ENCODE measurements at places on chromosomes 7 and 10.

- no peak for DNase-seq
These were observed 19.3 kb downstream of the PPP2R2D start for GRCh38 chr10:131920151-131920550.

DNA sequence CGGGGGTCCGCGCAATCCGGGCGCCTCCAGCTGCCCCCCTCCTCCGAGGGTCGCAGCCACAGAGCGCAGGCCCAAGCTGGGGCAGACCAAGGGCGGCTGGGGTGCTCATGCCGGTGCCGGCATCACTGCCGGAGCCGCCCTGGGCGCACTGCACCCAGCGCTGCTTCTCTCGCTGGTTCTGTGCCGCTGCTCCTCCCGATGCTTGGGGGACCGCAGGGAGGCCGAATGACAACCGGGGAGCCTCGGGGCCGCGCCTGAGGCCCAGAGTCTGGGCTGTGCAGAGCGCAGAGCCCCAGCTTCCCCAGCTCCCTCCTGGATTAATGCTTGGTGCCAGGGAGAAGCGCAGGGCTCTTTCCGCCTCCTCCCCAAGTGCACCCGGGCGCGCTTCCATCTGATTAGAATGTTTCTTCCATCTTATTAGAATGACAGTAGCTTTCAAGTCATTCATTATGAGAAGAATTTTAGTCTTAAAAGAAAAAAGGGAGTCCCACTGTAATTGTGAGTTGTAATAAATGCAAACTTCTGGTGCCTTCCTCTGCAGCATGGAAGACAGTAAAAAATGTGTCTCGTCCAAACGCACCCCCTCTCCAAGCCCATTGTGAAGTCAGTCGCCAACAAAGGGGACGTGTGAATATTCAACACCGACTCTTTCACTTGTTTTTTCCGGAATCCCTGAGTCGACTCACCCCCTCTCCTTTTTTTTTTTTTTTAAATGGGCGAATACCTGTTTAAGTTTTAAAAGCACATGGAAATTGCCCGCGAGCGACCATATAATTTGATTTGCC, 19.5 kb upstream of the PTF1A start:
- DNase-seq, result no peak

GRCh38 chr7:151809146-151809863, 67.6 kb downstream of the PRKAG2 start:
- DNase-seq, result no peak

DNA sequence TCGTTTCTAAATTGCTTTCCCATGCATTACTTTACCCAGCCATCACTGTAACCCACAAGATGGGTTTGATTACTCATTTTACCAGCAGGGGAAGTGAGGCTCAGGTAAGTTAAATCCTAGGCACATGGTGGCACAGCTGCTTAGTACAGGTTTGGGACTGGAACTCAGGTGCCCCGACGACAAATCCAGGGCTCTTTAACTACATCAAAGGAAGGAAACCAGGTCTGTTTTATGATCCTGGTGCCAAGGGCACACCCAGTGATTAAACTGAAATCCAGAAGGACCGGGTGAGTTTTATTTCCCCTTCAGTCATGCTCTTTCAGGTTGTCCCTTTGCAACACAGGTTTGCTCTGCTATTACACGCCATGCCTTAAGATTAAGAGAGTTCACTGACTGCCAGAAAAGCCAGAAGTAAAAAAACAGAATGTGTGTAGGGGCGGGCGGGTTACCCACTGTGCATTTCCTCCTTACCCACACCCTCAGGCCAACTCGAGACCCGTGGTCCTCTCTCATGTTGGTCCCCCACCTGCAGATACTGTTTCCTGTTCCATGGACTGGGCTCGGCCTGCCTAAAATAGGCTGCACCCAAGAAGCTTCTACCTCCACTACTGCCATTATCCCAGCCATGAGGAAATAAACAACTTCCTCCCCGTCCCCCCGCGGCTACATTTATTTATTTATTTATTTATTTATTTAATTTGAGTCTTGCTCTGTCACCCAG, 55.1 kb upstream of the KDM7A start:
- DNase-seq, result no peak

GRCh38 chr7:130113887-130114286, 43.6 kb downstream of the KLHDC10 start:
- DNase-seq, result no peak

DNA sequence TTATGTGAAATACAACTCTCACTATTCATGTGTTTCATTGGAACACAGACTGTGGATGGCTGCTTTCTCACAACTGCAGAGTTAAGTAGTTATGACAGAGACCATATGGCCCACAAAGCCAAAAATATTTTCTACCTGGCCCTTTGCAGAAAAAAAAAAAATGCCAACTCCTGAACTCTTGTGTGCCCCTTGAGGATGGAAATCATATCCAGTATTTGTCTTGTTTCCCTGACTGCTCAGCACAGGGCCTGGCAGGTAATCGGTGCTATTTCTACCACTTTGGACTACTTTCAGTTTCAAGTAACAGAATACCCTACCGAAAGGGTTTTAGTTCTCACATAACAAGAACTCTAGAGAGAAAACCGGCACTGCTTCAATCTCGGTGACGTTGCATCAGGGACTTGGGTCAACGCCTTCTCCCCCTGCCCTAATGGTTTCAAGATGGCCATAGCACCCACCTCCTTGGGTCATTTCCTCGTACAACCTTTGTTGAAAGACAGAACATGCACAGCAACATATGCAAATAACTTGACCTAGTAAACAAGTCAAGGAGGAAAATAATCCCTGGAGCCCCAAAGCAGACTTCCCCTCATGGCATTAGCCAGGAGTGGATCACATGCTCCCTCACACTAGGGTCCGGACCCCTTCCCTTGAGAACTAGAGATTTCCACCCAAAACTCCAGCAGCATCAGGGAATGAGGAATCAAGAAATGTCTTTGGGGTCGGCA, 11.8 kb upstream of the GPNMB start:
- DNase-seq, result no peak

DNA sequence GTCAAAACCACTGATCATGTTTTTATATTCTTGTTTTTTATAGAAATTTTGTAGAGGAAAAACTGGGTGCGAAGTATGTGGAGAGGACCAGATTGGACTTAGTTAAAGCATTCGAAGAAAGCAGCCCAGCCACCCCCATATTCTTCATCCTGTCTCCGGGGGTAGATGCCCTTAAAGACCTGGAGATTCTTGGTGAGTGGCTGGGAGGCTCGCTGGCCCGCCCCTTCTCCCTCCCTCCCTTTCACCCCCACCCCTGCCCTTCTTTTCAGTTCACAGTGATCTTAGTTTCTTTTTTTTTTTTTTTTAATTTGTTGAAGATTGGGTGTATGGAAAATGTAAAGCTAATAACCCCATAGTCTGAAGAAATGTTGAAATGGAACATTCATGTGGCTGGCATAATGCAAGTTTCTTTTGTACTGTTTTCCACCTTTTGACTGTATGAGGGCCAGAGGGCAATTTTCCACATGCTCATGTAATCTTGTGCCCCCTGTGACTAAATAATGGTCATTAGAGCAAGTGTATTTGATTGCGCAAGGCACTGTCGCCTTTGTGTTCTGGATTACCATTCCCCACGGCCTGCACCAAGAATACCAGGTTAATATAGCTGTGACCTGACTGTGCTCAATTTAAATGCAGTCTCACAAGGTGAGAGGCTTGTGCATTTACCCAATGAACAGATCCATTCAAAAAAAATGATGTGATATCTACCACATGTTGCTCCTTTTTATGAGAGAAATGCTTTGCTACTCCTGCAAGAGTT, 77.7 kb downstream of the CDCA7L start:
- DNase-seq, result no peak

GRCh38 chr7:39414224-39415035, 151.8 kb upstream of the YAE1 start:
- DNase-seq, result no peak

DNA sequence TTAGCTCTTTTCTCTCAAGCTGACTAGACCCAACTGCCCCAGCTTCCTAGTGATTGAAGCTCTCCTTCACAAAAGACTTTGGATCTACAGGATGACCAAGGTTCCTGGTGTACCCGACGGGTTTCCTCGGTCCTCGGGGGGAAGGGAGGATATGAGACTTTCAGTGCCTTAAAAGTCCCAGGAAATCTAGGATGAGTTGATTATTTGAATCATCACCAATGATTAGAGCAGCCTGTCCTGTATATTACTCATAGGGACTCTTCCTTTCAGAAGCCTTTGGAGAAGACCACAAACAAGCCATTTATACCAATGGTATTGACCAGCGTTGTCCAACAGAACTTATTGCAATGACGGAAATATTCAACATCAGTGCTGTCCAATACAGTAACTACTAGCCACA, 6.1 kb upstream of the ACTA2 start:
- DNase-seq, result no peak

DNA sequence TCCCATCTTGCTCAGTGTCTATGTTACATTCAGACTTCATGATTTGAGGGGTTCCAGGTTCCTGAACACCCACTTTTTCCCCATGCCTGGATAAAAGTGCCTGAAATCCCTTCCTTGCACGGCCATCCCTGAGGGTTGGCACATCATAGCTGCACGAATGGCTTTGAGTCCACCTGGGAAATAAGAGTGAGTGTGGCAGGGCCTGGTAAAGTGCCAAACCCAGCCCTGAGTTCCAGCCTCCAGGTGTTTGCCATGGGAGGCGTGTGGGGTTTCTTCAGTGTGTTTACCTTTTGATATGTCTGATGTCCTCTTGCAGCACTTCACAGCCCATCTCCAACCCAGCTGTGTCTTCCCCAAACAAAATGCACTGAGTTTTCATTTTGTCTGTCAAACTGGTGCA, 145.7 kb downstream of the PAXIP1 start:
- DNase-seq, result no peak

DNA sequence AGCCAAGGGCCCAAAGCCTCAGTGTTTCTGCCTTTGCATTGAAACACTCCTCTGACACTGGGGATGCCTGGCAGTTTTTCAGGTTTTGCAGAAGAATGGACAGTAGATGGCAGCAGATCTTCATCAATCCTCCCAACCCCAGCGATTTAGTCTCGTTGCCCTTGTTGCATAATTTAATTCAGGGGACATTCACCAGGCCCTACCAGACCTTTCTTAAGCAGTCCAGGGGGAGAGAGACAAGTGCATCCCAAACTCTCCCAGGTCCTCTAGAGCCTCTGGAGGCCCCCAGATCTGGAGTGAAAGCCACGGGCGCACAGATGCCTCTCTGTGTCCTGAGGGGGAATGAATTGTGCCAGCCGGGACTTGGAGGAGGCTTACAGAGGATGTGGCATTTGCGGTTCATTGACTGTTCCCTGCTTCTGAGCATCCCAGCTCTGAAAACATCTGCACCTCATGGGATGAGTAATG, 29.6 kb downstream of the MINDY4 start:
- DNase-seq, result peak; percentile 64

- no peak for DNase-seq
These were observed 859.8 kb downstream of the LRMDA start for GRCh38 chr10:76291175-76291574.

GRCh38 chr10:43884501-43885105, 235.9 kb upstream of the ZNF32 start:
- no peak for DNase-seq

DNA sequence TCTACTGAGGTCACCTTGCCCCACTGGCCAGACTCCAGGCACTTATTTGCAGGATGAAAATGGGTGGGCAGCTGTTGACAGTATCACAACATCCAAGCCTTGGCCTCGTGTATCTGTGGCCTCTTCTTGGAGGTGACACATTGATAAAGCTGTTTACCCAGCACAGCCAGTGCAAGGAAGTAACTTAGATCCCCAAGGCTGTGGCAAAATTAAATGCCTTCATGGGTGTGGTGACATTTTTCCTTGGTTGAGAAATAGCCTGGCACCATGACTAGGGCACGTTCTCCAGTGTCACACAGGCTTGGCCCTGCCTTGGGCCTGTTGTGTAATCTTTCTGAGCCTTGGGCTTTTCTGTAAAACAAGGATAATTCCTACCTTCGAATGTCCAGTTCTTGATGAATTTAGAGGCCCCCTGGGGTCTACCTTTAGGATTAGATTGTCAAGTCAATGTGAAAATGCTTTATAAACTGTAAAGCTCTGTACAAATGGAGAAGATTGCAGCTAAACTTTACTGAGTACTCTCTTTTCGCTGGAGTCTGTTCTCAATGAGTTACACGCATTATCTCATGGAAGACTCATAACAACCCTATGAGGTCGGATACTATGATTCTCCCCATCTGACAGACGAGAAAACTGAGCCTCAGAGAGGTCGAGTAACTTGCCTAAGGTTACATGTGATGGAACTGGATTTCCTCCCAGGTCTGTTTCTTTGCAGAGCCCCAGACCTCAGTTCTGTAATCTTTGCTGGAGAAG, 46.7 kb upstream of the LOXL4 start:
- DNase-seq, result no peak

DNA sequence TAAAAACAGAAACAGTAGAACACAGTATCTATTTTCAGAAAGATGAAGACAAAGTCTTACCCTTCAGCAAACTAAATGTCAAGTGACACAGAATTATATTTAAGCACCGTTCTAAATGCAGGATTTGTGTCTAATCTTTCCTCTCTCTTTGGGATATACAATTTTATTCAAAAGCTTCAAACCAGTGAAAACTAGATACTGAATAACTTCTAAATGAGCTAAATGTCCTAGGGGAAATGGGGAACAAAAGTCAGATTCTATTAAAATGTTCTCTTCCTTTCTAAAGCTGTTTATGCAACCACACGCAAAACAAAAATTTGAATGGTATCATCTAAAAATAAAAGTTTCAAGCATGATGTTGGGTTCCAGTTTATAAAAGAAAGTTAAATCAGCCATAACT, 136.4 kb upstream of the AOAH start:
- DNase-seq, result no peak

GRCh38 chr7:77454802-77455201, 38.7 kb upstream of the GSAP start:
- no peak for DNase-seq

GRCh38 chr10:70815504-70816219, at the start of gene SGPL1:
Gene SGPL1, plus strand, starts transcription at chr10:70815948. Its CDS starts 906 bp downstream, at chr10:70816854.
- DNase-seq, result peak; percentile 64

- DNase-seq, result no peak
These were observed 63.2 kb downstream of the DGKB start for GRCh38 chr7:14839307-14839706.
